ENCODE measurements at places on chromosomes 5 and 9.

DNA sequence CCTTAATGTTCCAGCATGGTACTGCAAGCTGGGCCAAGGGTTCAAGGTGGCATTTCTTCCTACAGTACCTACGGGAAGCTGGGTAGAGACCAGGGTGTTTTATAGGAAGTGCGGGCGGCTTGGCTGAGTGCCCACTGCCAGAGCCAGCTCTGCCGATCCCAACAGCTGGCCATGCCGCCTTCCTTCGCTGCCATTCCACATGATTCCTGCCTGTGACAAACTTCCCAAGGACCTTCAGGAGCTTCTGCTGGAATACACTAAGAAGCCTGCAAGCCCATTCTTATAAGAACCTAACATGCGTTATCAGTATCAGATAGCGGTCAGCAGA is 22.0 kb downstream of the MYO10 start:
- no peak for DNase-seq

GRCh38 chr5:83472508-83473345 is 1.2 kb downstream of the VCAN start:
- DNase-seq = peak; percentile 28

GRCh38 chr9:5447337-5447736 is 3.0 kb upstream of the CD274 start:
- no peak for DNase-seq

DNA sequence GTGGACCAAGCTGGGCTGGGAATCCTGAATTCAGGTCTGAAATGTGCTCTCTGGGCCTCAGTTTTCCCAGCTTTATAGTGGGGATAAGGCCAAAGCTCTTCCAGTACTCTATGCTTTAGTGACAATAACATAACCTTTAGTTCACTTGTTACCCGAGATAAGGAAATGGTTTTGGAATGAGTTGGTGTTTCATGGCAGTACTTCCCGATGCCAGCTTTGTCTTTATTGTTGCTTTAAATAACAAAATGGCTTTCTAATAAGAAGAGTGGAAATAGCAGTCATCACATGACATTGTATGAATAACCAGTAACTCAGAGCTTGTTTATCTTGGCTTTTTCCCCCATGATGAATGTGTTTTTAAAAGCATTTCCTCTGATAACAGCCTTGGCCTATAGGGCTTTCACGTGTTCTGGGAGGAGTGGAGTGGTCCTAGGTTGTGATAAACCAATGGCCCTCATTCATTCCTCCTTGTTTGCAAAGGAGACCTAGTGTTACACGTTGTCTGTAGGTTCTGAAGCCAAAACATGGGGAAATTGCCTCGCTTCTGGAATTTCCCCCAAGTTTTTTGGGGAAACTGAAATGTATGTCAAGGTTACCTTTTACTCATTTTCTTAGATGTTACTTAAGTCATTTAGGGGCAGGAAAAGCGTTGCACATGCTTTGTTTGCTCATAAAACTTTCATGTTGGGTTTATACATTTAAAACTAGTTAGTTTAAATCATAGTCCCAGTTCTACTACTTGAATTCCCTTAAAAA is 53.7 kb downstream of the ZNF618 start:
- no peak for DNase-seq

DNA sequence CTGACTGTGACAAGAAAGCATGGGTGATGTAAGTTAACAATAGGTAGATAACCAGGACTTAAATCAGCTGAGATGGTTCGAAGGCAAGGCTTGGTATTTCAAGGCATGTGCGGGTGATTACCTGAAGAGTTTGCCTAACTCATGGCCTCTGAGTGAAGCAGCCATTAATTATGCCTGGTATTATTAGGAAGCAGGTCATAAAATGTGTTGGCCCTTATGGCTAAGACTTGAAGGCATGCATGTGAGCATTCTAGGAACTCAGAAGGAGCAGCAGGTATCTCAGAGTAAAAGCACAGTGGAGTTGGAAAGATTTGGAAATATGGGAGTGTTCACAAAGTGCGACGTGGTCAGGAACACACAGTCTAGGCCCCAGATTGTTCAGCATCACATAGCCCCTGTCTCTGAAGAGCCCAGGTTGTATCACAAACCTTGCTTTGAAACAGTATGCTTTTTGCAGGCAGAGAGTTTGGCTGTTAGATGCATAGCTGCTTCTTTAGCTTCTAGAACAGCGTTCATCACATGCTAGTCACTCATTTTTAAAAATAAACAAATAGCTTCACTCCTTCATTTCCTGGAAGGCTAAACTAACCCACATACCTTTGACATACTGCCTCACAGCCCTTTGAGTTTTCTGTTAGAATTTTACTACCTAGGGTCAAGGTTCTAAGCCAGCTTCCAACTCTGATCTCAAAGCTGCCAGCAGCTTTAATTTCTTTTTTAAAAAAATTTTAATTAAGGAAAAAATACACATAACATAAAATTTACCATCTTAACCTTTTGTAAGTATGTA is 2.1 kb downstream of the HEXB start:
- DNase-seq = no peak

DNA sequence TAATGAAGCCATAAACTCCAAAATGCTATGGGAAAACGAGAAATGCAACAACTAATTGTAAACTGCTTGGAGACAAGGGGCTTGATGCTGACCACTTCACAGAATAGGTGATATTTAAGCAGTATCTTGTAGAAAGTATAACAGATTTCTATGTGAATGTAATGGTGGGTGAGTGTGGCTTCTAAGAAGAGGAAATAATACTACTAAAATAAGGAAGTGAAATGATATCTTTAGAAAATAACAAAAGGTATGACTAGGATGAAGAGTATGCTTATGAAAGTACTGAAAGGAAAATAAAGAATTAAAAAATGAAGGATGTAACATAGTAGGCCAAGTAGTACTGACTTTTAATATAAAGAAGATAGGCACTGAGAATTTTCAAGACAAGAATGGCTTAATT is 94.2 kb downstream of the AGTPBP1 start:
- no peak for DNase-seq

DNA sequence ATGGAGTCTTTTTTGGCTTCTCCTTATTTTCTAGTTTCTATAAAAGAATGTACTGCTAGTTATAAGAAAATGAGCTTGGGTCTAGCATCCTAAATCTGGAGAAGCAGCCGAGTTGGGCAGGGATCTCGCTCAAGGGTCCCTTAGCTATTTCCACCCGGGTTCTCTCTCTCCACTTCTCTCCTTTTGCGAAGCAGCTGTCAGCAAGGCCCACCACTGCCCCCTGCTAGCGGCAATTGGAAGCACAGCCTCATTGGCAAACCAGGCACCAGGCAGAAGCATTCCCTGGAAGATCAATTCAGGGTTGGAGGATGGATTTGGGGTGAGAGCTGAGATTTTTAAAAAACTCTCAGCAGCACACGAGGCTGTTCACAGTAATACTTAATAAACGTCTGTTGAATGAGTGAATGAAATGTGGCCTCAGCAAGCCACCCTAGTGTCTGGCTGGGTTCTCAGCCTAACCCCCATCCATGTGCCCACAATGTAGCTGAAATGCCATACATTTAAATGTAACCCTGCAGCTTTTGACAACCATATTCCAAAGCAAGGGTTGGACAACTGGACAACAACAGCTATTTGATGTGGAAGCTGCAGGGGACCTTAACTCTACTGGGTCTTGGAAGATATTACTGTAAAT is 34.6 kb upstream of the TNIP1 start:
- peak; percentile 50 for DNase-seq

GRCh38 chr9:121718084-121718483 is 66.7 kb downstream of the DAB2IP start:
- DNase-seq = no peak

GRCh38 chr9:76103531-76104315 is 213.2 kb downstream of the PCSK5 start:
- DNase-seq = no peak

GRCh38 chr5:128279345-128279744 is 195.8 kb downstream of the SLC12A2 start:
- DNase-seq = no peak

GRCh38 chr9:129989740-129990139 is 53.2 kb downstream of the FNBP1 start:
- DNase-seq = no peak

GRCh38 chr5:73295921-73296320 is 122.9 kb downstream of the TMEM174 start:
- DNase-seq = no peak

DNA sequence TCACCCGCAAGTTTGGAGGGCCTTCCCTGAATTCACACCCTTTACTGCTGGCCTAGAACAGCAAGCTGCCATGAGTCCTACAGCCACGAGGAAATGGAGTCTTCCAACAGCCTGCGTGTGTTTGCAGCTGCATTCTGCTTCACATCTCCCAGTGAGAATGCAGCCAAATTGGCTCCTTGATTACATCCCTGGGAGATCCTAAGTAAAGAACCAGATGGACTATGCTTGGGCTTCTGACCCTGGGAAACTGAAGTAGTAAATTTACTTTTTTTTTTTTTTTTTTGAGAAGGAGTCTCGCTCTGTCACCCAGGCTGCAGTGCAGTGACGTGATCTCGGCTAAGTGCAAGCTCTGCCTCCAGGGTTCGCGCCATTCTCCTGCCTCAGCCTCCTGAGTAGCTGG is 617.0 kb upstream of the CDH18 start:
- peak; percentile 13 for DNase-seq

- DNase-seq = no peak
Observed at GRCh38 chr5:88824892-88825583, 57.9 kb downstream of the MEF2C start.

DNA sequence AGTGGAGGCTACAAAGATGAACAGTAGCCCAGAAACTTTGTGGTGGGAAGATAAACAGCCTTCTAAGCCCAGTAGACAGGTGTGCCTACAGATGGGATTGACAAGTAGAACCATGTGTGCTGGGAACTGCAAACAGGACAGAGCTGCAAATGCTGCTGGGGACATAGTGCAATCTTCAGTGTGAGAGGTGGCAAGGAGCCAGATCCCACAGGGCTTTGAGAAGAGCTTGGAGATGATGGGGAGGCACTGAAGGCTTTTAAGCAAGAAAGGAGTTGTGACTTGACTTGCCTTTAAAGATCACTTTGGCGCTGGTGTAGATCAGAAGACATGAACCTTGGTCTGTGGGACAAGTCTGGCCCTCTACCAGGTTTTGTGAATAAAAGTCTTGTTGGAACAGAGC is 675.2 kb downstream of the ACTL7B start:
- peak; percentile 23 for DNase-seq

DNA sequence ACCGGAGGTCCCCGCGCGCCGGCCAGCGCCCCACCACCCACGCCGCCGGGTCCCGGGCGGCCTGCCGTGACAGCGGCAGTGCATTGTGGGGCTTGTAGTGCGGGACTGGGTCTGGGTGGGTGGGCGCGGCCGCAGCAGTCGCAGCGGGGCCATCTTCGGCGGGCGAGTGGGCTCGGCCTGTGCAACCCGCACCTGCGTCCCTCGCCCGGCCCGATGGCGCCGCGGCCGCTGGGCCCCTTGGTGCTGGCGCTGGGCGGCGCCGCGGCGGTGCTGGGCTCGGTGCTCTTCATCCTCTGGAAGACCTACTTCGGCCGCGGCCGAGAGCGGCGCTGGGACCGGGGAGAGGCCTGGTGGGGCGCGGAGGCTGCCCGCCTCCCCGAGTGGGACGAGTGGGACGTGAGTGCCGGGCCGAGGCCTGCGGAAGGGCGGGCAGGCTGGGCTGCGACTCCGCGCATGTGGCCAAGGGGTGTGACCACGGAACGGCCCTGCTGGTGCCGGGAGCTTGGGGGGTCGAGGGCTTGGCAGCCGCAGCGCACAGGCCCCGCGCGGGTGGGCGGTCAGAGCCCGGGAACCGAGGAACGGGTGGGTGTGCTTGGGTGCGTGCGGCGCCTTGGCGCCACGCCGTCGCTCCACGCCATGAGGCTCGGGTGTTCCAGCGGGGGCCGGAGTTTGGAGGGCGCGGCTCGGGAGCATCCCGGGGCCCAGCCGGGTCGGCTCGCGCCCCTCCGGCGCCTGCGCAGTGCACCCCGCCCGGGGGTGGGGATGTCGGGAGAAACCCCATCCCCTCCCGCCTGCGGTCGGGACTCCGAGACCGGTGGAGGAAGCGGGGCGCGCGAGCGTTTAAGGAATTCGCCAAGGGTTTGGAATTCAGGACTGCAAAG is at the start of gene ARL10:
ARL10 (plus strand) TSS at position 137 of the 881 bp plus-strand sequence; CDS start at position 214, 77 bp downstream.
- no peak for DNase-seq

DNA sequence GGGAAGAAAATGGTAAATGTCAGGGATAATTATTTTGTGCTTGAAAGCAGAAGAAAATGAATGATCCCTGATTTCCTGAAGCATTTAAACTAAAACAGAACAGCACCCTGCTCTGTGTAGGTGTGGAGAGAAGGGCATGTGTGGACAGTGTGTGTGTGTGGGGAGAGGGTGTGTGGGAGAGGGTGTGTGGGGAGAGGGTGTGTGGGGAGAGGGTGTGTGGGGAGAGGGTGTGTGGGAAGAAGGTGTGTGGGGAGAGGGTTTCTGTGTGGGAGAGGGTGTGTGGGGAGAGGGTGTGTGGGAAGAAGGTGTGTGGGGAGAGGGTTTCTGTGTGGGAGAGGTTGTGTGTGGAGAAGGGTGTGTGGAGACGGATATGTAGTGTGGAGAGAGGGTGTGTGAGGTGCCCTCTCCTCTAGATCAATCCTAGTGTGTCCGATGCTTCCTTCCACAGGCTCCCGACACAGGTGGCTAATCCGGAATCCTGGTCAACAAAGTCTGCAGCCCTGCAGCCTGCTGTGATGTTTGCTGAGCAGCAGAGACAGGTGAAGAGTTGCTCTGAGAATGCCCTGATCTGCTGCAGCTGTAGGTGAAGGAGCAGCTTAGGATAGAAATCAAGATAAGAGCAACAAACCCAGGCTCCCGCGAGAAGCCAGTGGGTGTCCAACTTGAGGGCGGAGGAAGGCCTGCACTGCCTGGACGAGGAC is 15.5 kb downstream of the IRX4 start:
- DNase-seq = no peak

GRCh38 chr9:135490166-135490870 is 10.2 kb upstream of the MRPS2 start:
- no peak for DNase-seq

DNA sequence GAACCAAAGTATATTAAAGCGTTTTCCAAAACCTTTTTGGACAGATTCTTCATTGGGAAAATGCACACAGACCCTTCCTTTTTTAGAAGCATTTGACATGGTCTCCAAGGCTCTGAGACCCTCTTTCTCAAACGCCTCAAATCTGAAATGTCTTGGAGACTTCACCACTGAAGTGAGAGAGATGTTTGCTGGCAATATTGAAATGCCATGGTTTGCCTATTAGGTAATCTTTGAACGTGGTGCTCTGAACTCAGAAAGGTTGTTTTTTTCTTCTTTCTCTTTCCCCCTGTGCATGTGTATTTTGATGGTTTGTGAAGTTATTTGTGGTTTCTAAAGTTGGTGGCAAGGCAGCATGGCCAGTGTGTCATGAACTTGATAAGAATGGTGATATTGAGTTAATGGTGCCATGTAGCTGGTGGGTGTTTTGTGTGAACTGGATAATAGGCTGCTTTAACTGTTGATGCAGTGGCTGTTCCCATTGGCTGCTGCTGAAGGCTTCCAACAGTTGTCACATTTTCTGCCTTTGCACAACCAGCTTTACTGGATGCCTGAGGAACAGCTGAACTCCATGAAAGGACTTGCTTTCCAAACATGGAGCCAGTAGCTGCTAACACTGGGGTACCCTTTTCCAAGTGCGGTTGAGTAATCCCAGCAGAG is 1.7 kb downstream of the PALM2AKAP2 start:
- peak; percentile 37 for DNase-seq

GRCh38 chr9:36151316-36152210 is 15.0 kb downstream of the GLIPR2 start:
- no peak for DNase-seq

GRCh38 chr5:138180183-138180782 is 1.4 kb downstream of the KIF20A start:
- no peak for DNase-seq
